ENCODE measurements at places on chromosomes 3 and 15.

DNA sequence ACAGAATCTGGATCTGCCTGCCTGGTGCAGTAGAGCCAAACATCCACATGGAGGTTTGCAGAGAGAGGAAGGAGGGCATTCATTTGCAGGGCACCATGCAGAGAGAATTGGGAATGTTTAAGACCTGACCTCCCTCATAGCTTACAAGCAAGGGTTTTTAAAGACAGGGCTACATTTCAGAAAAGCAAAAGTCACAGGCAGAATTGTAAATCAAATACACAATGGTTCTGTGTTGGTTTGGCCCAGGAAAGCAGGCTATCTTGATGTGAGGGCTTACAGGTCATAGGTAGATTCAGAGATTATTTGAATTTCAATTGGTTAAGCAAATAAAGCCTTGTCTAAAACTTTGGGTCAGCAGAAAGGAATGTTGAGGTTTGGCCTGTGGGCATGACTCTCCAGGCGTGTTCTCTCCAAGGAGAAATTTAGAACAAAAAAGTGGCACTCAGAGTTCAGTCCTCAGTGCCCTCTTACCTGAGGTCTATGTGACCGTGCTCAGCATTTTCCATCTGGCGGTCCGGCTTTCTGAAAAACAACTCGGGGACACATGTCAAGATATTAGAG, 91.5 kb downstream of the CD47 start:
- DNase-seq = no peak

- DNase-seq = no peak
Measured at GRCh38 chr15:94400526-94401298, 169.4 kb downstream of the MCTP2 start.

DNA sequence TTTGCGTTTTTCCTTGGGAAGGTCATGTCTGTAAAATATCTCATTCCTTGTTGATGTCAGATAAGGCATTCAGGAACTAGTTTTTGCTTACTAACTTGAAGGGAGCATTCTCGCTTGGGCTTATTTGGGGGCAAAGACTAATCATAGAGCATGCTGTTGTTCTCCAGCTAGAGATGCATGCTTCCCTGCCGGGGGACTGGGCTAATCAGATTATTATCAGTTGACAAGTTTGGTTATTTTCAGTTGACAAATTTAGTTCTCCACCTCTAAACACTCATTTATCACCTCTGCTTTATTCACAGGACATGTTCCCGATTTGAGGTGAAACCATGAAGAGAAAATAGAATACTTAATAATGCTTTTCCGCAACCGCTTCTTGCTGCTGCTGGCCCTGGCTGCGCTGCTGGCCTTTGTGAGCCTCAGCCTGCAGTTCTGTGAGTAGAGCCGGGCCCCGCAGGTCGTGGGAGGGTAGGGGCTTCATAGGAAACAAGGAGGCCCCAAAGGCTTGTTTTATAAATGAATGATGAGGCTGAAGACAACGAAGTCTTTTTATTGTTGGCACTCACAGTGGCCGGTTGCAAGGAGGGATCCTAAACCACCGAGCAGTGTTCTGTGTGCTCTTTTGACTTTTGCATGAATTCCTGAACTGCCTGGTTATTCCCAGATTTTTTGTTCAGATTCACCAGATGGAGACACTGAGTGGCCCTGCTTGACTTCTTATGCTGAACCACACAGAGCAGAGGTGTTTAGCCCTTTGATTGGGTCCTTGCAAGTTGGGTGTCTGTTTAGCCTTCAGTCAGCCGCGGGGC, 28.4 kb downstream of the PXYLP1 start:
- DNase-seq = no peak

DNA sequence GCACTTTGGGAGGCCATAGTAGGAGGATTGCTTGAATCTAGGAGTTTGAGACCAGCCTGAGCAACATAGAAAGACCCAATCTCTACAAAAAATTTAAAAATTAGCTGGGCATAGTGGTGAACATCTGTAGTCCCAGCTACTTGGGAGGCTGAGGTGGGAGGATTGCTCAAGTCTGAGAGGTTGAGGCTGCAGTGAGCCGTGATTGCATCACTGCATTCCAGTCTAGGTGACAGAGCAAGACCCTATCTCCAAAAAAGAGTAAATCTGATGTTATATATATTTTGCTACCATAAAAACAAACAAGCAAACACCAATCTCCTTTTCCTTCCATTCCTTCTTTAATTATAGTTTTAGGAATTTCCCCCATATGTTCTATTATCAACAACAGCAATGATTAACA, 74.2 kb upstream of the RNU6-1 start:
- DNase-seq = no peak

- no peak for DNase-seq
Measured at GRCh38 chr3:184172681-184173373, 1.8 kb upstream of the AP2M1 start.

DNA sequence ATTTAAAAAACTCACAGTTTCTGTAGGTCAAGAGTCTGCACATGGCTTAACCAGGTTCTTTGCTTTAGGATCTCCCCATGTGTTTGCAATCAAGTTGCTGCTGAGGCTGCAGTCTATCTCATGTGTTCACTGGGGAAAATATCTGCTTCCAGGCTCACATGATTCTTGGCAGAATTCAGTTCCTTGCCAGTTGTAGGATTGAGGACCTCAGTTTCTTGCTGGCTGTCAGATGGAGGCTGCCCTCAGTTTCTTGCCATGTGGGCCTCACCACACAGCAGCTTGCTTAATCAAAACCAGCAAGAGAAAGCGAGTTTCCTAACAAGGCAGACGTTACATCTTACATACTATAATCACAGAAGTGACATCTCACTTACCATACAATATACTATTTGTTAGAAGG, 10.0 kb upstream of the TBC1D5 start:
- DNase-seq = no peak

DNA sequence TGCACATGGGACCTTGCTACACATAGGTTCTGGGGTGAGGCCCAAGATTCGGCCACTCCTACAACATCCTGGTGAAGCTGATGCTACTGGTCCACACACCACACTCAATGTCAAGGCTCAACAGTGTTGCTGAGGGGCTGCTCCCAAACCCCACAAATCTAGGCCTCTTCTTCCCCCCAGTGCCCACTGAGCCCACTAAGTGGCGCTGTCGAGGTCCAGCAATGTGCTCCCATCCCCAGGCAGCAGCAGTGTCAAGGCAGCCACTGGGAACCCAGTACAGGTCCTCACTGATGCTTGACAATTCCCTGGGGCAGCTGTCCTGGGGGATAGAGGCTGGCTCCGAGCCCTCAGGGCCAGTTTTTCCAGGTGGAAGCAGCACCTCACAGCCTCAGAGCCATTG, 21.5 kb downstream of the SCN5A start:
- no peak for DNase-seq

DNA sequence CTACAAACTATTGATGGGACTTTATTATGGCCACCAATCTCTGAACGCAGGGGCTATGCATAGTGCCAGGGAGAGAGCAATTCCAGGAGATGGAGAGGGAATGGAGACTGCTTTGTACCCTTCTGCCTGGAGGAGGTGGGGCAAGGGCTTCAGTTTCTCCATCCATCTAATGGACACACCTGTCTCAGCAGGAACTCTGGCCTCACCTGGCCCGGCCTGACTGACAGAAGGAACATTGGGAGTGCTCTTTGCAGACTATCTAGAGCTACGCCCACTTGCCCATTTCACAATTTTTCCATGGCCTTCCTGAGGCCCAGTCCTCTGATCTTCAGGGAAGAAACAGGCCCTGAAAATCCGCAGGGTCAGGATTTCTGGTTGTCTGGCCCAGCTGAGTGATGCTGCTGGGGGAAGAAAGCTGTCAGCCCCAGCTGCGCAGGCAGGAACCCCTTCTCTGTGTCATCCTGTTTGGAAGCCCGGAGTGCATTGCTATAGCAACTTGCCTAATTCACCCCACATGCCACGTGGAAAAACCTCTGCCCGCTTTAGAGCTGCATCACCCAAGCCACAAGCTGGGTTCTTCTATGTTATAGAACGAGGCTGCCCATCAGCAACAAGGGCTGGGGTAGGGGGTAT, 6.4 kb downstream of the ITGA11 start:
- no peak for DNase-seq
